NCI-H1436 (cell line): ENCODE measurements at places on chromosomes 7 and 10.

- no peak for DNase-seq
These were observed 27.1 kb downstream of the BMS1 start for GRCh38 chr10:42809676-42810075.

DNA sequence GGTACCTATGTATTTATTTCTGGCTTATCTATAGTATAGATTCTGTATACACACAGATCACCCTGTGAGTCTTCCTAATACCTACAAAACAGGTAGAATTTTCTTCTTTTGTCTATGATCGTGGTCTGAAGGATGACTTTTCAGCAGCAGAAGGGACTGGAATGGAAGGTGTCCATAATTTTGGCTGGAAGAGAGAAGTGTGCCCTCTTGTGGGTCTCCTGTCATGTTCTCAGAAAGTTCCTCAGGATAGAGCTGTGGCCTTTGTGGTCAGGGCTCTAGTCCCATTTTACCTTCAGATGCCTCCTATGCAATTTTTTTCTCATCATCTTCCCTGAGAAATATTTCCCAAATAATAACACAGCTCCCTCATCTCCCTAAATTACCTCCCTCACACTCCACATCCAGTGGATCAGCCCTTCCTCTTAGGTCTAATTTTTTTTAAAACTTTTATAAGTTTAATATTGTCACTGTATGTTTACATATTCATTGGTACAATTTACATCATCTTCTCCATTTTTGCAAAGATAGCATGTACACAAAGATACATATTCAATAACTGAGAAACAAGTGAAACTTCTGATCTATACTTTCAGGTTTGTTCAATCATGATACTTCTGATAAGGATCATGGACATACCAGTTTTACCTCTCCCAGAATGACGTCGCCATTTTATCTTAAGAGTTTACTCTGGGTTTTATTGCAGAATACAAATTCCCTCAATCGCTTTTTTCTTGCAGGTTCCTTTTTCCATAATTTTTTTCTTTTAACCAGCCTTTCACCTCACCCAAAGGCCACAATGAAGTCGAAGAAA, 112.7 kb downstream of the REEP3 start:
- no peak for DNase-seq

GRCh38 chr7:94272821-94273583, 121.7 kb upstream of the COL1A2 start:
- DNase-seq, result no peak

DNA sequence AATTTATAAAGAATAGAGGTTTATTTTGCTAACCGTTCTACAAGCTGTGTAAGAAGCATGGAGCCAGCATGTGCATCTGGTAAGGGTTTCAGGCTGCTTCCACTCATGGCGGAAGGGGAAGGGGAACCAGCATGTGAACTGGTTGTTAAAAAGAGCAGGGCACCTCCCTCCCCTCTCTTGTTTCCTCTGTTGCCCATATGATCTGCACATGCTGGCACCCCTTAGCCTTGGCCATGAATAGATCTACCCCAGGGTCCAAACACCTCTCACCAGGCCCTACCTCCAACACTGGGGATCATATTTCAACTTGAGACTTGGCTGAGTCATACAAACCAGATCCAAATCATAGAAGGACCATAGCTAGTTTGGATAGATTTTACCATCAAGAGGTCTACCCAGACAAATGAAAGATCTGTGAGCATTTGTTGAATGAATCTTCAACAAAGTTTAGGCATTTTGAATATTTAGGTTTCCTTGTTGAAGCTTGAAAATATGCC, 36.0 kb upstream of the NRP1 start:
- no peak for DNase-seq

DNA sequence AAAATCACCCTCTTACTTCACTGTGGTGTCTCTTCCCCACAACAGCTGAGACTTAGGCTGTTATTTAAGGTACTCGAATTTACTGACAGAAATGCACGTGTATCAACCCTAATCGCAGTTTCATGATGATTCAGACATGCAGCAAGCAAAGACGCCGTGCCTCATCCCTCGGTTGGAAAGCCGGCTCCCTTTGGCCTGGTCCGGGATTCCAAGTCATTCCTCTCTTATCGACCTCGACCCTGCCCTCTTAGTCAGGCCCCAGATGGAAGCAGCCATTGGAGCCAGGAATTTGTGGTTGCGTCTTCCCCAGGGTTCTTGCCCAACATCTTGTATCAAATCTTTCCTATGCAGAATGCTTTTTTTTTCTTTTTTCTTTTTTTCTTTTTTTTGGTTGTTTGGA, 229.5 kb downstream of the GATA3 start:
- no peak for DNase-seq
